Frontal cortex (tissue), 4 donors: ENCODE measurements at places on chromosomes 2 and 18. TPM values are rescaled to one million over a fixed set of nuclear protein-coding genes. Genes with fewer than 3 reads are reported as not detected.

DNA sequence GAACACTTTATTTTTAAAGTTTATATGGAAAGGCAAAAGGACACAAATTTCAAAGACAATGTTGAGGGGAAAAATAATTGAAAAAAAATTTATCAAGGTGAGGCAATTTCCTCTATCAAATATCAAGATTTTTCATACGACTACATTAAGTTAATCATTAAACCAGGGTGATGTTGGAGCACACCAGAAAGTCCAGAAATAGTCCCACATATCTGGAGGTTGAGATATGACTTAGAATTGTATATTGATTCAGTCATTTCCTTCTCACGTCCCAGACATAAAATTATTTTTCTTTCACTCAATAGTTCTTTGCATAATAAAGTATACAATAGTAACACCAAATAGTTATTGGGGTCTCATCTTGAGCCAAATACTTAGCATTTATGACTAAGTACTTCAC lies 605.1 kb downstream of the NUP35 start:
- DNase-seq = no peak

The KIAA2012 gene
- 0.82 TPM for total RNA-seq

The LYPD6 gene
- 9.4 TPM for total RNA-seq

DNA sequence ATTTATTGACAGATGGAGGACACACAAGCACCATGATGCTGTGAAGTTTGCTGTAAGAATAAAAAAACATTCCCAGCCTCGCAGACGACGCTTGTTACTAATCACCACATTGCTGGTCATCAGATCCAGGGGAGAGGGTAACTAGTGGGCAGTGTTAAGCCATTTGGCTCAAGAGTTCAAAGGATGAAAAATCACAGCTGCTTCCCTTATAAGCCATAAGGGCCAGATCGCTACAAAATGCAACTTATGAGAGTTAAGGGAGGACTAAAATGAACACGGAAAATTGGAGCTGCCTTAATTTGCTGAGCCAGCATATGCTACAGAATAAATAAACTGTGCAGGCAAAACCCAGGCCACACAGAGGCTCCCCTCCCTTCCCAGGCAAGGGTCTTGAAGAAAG lies 522.6 kb downstream of the TDRD15 start:
- no peak for DNase-seq

- no peak for DNase-seq
Observed at GRCh38 chr2:24228470-24228869, 53.6 kb downstream of the FAM228A start.

- DNase-seq = no peak
Observed at GRCh38 chr2:196079052-196079451, 10.4 kb upstream of the DNAH7 start.
